T follicular helper cell (primary cell): ENCODE measurements at places on chromosomes 3 and 15.

DNA sequence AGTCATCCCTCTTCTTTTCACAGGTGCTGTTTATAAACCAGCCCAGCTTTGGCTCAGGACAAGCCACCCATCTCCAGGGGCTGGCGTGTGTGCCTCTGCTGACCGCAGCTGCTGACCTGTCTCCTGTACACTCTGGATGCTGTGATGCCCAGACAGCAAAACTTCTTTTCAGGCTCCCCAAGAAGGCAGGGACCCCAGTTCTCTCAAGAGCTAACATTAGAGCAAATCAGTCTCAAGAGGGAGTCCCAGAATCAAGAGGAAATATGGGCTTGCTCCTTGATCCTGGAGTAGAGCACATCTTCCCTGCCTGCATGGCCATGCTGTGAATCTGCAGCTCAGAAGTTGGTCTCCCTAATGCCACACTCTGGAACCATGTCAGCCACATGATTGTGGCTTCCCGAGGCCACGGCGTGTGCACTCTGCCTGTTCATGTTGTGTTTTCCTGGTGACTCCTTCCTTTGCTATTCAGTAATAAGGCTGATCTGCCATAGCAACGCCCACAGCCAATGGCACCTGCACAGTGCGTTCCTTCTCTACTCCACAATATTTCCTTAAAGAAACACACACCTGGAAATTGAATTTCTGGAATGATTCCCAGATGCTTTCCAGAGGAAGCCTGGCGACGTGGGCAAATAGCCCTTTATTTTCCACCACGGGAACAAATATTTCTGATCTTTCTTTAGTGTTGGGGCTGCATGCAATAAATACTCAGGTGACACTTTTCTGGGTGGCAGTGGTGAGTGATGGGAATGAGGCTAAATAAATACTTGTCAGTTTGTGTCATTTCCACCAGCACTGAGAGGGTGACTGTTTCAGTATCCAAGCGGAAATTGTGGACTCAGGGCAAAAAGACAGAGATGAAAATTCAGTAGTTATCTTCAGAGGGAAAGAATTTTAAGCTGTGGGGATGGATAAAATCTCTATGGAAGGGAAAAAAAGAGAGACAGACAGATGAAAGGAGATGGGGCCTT is 21.9 kb upstream of the THSD4 start:
- DNase-seq: no peak

- no peak for DNase-seq
Observed at GRCh38 chr15:69880571-69881301, 217.0 kb downstream of the TLE3 start.

- DNase-seq: no peak
Observed at GRCh38 chr15:92648190-92648875, 7.2 kb downstream of the FAM174B start.

DNA sequence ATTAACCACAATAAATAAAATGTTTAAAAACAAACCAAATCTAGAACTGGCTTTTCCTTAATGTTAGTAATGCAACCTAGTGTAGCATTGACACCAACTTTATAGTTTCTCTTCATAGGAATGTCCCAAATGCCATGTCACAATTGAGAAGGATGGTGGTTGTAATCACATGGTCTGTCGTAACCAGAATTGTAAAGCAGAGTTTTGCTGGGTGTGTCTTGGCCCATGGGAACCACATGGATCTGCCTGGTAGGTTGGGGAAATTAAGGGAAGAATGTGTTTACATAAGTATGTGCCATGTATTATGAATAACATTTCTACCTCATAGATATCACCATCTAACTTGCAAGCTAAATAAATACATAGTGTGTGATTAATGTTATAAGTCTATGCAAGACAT is 84.4 kb upstream of the GOLGA6B start:
- DNase-seq: no peak

- DNase-seq: no peak
Observed at GRCh38 chr3:52986938-52987337, 58.9 kb downstream of the SFMBT1 start.

DNA sequence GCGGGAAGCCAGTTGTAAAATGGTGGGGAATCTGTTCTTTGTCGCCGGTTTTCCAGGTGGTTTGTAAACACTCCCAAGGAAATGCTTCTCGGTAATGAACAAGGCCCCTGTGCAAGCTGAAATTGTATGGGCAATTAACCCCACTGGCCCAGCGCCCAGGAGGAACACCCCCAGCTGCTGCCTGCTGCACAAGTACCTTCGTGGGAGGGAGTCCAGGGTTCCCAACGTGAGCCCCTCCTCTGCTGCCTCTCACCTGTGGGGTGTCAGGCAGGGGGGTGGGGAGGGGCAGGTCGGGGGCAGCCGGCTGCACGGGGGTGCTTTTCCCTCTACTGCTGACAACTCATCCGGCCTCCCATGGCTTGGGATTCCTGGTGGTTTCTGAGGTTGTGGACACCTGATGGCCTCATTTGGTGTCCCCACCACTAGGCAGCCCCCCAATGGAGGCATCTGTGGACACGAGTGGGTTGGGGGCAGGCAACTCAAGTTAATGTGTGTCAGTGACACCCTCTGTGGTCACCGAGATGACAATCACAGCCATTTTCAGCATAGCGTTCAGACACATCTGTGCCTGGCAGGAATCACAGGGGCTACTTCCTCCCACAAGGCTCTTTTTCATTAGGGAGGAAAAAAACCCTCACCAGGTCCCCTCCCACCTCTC is 35.6 kb upstream of the PRR23E start:
- no peak for DNase-seq

DNA sequence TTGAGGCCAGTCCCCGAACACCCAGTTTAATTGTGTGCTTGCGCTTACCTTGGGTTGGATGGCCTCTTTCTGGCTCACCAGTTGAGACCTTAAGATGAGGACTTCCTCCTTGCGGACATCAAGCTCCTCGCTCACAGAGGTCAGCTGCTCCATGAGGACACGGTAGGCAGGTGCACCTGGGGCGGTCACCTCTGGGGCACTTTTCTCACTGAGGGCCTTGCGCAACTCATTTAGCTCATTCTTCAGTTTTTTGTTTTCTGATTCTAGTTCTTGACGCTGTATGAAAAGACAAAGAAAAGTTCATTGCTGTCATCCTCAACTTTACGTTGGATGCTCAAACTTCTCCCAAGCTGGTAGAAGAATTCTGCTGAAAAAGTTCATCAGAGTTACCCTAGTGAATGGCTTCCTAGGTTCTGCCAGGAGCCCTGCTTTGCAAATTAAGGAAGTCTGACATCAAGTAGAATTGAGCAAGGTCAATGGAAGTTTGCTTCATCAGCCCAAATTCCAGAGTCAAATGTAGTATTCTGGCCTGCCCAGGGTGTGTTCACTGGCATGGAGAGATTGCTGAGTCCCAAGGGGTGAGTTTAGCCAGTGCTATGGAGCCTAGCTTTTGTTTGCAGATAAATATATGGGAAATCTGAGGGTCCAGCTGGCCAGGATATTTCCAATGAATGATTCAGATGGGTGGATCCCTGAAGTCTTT is 55.8 kb upstream of the MYO5C start:
- DNase-seq: no peak

DNA sequence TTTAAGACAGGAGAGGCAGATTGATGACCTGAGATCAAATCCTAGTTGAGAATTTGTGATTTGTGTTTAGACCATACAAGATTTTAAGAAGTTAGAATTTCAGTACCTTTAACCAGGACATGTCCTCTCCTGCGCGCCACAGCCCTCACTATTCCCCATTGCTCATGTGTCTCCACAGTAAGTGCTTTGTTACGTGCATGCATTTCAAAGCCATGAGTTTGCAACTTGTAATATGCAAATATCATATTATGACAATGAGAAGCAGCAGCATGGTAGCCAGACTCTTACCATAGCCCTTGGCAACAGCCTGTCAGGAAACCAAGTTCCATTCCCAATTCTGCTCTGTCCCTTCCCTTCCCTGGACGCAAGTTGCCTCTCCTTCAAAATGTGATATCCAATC is 73.3 kb upstream of the ATP13A5 start:
- no peak for DNase-seq

DNA sequence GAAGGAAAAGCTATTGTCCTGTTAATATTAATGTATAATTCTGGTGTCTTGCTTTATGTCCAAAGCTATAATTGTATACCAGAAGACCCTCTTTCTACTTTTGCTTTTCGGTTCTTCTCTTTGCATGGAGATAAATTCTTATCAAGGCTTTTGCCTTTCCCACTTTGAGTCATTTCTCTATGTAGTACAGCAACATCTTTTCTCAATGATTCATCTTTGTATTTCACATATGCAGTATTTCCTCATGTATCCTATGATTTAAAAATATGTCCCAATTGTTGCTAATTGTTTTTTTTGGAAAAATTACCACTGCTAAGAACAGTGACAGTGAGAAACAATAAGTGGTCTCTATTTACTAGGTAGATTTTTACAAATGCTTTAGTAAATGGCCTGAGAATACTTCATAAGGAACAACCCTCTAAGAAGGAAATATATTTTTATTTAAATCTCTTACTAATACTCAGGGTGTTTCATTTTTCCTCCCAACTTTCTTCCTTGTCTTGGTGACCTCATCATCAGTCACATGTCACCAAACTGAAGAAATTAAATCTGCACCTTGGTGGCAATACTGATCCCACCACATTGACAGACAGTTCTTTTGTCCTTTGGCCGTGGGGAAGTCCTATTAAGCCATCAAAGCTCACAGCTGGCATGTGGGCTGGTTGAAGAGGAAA is 290.6 kb downstream of the SATB1 start:
- DNase-seq: no peak

DNA sequence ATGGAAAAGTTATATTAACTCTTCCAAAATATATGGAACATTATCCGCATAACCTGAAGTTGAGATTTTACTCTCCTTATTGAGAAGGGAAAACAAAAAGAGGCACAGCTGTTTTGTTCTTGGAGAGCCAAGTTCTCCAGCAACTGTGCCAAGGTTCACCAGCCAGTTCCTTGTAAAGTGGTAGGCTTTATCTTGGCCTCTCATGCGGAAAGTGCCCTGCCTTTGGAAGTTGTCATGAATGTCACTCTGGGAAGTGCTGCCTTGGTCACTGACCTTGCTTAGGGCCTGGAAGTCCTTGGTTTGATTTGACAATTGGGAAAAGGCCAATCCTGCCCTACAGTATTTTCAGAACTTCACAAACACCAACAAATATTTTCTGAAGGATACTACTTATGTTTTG is 44.2 kb upstream of the THRB start:
- DNase-seq: no peak

DNA sequence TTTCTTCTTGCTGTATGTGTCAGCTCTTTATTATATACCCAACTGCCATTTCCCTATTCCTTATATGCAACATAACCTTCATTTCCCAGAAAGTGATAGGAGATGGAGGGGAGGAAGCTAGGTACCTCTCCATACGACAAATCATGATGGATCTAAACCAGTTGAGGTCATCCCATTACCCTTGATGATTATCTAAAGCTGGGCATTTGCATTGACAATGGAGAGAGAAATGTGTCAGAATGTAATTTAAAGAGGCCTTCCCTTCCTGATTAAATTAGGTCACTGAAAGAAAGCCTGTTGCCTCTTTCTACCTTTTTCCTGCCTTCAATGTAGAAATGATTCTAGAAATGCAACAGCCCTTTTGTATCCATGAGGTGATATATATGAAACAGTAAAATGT is 81.9 kb downstream of the SUCNR1 start:
- DNase-seq: no peak

DNA sequence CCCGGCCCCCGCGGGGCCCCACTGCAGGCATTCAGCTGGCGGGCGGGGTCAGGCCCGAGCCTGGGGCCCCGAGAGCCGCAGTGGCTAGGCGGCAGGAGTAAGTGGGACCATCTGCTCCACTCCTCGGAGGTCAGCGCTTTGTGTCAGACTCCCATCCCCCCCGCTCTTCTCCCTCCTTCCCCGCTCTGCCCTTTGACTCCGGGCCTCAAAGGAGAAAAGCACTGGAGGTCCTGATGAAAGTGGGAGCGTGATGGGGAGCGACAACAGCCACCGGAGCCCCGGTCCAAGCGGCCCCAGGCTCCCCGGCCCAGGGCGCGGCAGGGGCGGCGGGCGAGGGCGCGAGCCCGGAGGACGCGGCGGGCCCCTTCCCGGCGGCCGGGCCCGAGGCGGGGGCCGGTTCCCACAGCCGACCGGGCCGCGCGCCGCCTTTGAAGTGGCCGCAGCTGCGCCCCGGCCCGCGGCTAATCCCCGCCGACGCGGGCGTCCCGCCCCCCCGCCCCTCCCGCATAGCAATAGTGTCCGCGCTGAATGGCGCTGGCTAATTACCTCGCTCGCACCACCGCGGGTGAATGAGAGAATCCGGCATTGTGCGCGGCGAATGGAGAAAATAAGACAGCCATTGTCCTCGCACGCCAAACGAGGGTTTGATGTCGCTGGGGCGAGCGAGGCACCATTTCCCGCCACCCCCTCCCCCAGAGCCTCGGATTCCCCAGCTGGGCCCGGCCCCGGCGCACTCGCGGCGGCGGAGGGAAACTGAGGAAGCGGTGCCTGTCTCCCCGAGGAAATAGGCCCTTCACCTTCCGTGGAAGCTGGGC is 22.4 kb downstream of the IGDCC3 start:
- no peak for DNase-seq
